Occipital lobe (tissue), 3 donors: ENCODE measurements at places on chromosomes 1 and 21.

DNA sequence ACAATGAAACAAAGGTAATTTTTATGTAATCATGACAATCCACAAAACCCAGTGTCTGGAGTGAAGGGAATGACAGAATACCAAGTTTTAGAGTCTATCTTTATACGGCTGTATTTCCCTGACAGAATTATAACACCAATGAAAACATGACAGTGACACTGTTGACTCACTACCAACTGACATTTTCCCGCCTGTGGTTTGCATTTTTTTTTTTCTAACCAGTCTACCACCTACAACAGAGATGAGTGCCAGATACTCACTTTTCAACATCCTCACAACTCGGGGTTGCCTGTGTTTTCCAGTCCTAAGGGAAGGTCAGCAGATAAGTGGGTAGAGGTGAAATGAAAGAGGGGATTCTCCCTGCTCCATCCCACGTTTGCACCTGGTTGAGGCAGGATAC is 118.9 kb downstream of the KCNJ6 start:
- DNase-seq, result no peak

DNA sequence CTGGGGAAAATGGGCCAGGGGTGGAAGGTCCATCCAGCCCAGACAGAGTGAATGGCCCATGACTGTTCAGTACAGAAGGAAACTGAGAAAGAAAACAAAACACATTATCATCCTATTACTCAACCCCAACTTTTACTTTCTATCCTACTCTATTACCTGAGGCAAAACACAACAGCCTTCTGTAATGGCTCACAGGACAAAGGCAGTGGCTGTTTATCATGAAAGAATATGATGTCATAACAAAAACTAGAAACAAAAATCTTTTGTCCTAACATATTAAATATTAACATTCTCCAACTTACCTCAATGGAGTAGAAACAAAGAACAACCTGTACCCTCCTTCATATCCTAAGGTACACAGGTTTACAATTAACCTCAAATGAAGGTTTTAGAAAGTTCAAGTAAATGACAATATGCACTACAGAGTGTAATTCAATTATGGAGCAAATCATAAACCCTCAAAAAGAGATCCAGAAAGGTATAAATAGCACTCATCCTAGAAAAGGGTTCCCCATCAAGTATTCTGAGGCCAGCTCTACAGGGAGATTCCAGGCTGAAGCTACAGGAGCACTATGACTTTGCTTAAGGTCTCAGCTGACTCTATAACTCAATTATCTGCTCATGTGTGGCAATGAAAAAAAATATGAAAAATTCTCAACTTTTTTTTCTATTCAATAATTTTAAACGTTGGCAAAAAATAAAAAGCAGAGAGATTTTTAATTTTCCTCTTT is 15.1 kb downstream of the ELK4 start:
- no peak for DNase-seq

GRCh38 chr21:44897326-44898010 is 23.2 kb downstream of the ITGB2 start:
- DNase-seq, result no peak

DNA sequence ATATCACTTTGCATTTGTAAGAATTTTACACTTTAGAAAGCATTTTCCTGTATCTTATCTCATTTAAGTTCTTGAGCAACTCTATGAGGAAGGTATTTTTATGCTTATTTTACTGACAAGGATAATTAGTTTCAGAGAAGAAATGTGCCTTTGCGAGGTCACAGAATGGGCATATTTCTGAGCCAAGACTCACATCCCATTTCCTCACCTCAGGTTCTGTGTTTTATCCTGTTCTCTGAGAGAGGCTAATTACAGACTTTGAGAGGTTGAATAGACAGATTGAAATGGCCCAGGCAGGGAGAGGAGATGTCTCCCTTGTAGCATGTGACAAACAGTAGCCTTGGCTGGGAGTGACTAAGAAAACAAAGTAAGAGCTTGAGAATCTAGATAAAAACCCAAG is 39.1 kb upstream of the ZC3H11B start:
- no peak for DNase-seq

GRCh38 chr1:33586106-33586505 is 113.7 kb downstream of the ZSCAN20 start:
- DNase-seq, result no peak

- DNase-seq, result no peak
Measured at GRCh38 chr1:21647431-21648351, 21.5 kb downstream of the RAP1GAP start.

DNA sequence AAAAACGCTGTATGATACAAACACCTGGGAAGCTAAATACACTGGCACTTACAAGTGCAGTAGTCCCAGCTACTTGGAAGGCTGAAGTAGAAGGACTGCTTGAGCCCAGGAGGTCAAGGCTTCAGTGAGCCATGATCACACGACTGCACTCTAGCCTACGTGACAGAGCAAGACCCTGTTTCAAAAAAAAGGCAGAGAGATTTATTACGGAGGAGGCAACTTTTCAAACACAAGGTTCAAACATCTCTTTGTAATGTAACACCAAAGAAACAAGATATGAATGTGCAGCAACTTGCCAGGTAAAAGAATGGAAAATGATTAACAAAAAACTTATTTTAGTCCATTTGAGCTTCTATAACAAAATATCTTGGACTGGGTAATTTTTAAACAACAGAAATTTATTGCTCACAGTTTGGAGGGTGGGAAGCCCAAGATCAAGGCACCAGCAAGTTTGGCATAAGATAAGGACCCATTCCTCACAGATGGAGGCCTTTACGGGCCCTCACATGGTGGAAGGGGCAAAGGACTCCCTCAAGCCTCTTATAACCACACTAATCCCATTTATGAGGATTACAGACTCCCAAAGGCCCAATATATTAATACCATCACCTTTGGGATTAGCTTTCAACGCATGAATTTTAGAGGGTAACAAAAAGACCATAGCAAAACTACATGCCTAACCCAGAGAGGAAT is 73.3 kb downstream of the EVI5 start:
- no peak for DNase-seq

DNA sequence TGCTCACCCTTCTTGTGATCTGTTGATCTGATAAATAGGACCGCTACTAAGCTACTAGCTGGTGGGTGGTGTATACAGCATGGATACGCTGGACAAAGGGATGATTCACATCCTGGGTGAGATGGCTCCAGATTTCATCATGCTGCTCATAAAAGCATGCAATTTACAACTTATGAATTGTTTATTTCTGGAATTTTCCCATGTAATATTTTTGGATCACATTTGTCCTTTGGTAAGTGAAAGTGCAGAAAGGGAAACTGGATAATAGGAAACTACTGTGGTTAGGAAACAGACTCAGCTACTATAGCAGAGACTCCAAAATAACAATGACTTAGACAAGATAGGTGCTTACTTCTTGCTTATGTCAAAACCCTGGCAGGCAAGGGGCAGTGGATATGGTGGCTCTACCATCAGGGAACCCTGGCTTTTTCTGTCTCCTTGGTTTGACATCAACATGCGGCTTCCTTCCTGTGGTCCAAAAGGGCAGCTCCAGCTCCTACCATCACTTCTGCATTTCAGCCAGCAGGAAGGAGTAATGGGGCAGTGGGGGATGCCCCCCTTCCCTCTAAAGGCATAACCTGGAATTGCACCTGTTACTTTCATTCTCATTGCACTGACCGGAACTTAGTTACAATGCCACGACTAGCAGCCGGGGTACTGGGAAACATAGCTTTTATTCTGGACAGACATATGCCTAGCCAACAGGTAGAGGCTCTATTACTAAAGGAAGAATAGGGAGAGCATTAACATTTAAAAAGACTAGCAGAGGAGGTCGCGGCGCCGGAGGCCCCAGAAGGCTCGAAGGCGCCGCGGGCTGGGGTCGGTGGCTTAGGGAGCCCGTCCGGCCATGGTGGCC is 13.8 kb upstream of the AK2 start:
- no peak for DNase-seq
